Esophagus squamous epithelium (tissue), 5 donors: ENCODE measurements at places on chromosomes 5 and 9.

- no peak overlapping the region for H3K27ac ChIP-seq
- no peak for DNase-seq
- H3K4me3 ChIP-seq, result no peak overlapping the region
These were observed 15.6 kb upstream of the IL12B start for GRCh38 chr5:159345861-159346260.

- DNase-seq, result no peak
- H3K27ac ChIP-seq, result no peak overlapping the region
- no peaks in the 10 kb centered on the region for H3K27me3 ChIP-seq
- no peaks in the 10 kb centered on the region for H3K4me1 ChIP-seq
These were observed 166.4 kb downstream of the PAM start for GRCh38 chr5:102921341-102922044.

- DNase-seq, result no peak
- H3K27me3 ChIP-seq, result no peaks in the 10 kb centered on the region
- peaks cover 24% of the 10 kb centered on the region for H3K4me1 ChIP-seq
- H3K36me3 ChIP-seq, result peaks cover 20% of the 10 kb centered on the region
- peak overlapping the region; percentile 78 for H3K4me3 ChIP-seq
- peak overlapping the region; percentile 87 for H3K27ac ChIP-seq
These were observed 608 bp downstream of the ENTR1 start for GRCh38 chr9:136409557-136410455.

DNA sequence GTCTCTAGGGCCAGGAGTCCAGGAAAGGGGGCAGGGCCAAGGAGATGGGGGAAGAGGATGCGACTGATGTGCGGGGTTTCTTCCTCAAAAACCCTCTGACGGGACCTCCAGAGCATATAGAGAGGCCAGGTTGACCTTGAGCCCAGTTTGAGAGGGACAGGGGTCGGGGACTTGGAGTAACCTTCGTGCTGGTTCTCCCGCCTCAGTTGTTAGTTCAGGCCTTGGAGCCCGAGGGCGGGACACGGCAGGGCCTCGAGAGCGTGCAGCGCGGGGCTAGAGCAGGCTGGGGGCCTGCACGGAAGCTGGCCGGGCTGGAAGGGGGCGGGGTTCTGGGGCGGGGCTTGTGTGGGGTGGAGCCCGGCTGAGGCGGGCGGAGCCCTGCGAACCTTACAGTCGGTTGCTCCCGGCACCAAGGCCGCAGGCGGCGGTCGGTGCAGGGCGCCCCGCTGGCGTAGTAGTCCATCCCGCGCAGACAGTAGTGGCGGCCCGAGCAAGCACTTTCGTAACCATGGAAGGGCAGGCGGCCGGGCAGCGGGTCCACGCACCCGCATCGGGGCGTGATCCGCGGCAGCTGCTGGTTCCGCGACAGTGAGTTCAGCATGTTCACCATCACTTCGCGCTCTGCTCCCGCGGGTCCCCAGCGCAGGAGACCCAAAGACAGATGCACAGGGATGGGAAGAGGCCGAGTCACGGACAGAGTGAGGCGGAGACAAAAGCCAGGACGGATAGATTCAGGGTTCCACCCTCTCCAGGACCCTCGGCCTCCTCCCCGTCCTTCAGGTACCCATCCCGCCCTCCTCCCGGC lies 4.0 kb upstream of the MYORG start:
- no peaks in the 10 kb centered on the region for H3K36me3 ChIP-seq
- no peak for DNase-seq
- peak overlapping the region; percentile 10 for H3K27ac ChIP-seq

GRCh38 chr9:126793686-126794417 lies 11.0 kb upstream of the ZBTB43 start:
- H3K4me3 ChIP-seq, result no peak overlapping the region
- H3K27me3 ChIP-seq, result no peaks in the 10 kb centered on the region
- peak overlapping the region; percentile 59 for H3K27ac ChIP-seq
- H3K4me1 ChIP-seq, result peaks cover 46% of the 10 kb centered on the region
- DNase-seq, result no peak

- no peak for DNase-seq
- H3K4me1 ChIP-seq, result peaks cover 6% of the 10 kb centered on the region
- no peak overlapping the region for H3K27ac ChIP-seq
- no peaks in the 10 kb centered on the region for H3K36me3 ChIP-seq
- no peak overlapping the region for H3K4me3 ChIP-seq
- H3K27me3 ChIP-seq, result peaks cover 99% of the 10 kb centered on the region
These were observed 51.9 kb downstream of the LMX1B start for GRCh38 chr9:126665644-126666035.

DNA sequence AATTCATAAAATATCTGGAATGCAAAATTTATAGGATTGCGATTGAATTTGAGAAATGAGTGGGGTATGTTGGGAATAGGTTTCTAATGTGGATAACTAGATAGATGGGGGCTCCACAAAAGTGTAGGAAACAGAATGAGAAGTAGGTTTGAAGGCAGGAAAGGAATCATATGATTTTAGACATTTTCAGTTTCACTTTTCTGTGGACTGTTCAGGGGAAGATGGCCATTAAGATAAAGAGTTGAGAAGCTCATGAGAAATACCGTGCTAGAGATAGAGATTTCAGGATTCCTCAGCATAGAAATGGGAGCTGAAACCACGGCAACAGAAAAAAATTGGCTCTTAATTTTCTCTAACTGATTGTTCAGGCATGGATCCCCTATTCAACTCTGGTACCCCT lies 163.4 kb upstream of the CD180 start:
- no peaks in the 10 kb centered on the region for H3K4me1 ChIP-seq
- no peak for DNase-seq

GRCh38 chr5:15752663-15753285 lies 252.8 kb downstream of the FBXL7 start:
- H3K4me3 ChIP-seq, result no peak overlapping the region
- H3K4me1 ChIP-seq, result no peaks in the 10 kb centered on the region
- no peaks in the 10 kb centered on the region for H3K27me3 ChIP-seq
- no peak overlapping the region for H3K27ac ChIP-seq

GRCh38 chr5:54994628-54995027 lies 9.2 kb upstream of the ESM1 start:
- H3K36me3 ChIP-seq, result no peaks in the 10 kb centered on the region
- no peak for DNase-seq
- no peaks in the 10 kb centered on the region for H3K27me3 ChIP-seq
- no peak overlapping the region for H3K4me3 ChIP-seq
- H3K27ac ChIP-seq, result no peak overlapping the region
- no peaks in the 10 kb centered on the region for H3K4me1 ChIP-seq

- no peak overlapping the region for H3K4me3 ChIP-seq
- no peaks in the 10 kb centered on the region for H3K4me1 ChIP-seq
- DNase-seq, result no peak
- no peaks in the 10 kb centered on the region for H3K36me3 ChIP-seq
- H3K27ac ChIP-seq, result no peak overlapping the region
These were observed 55.9 kb upstream of the MYO10 start for GRCh38 chr5:16992006-16992405.

GRCh38 chr9:36499174-36499890 lies 73.4 kb upstream of the MELK start:
- H3K4me1 ChIP-seq, result no peaks in the 10 kb centered on the region
- DNase-seq, result no peak

GRCh38 chr5:141637767-141638419 lies 1.1 kb downstream of the RELL2 start:
- peak overlapping the region; percentile 82 for H3K4me3 ChIP-seq
- H3K36me3 ChIP-seq, result no peaks in the 10 kb centered on the region
- peak; percentile 30 for DNase-seq
- H3K4me1 ChIP-seq, result peaks cover 27% of the 10 kb centered on the region

DNA sequence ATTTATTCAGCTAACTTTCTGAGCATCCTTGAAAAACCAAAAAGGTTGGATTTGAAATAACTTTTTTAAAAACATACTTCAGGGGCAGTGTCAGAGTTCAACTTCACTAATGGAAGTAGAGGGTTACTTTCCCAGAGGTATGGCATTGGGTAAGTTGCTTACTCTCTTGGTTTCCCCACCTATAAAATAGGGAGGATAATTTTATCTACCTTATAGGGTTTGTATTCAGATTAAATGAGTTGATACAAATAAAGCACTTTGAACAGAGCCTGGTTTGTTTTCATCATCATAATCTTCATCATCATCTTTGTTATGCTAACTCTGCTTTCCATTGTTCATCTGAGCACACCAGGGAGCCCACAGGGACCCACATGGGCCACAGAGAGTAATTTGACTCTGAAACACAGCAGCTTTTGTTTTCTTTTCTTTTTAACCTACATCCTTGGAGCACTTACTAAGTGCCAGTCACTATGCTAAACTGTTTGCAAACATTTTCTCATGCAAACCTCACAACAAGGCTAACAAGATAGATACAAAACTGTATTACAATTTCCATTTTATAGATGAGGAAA lies 179.1 kb upstream of the SLC24A2 start:
- DNase-seq, result no peak
- H3K27me3 ChIP-seq, result no peaks in the 10 kb centered on the region
- no peak overlapping the region for H3K4me3 ChIP-seq
- H3K36me3 ChIP-seq, result no peaks in the 10 kb centered on the region
- H3K27ac ChIP-seq, result no peak overlapping the region

GRCh38 chr5:30347858-30348257 lies 845.6 kb upstream of the CDH6 start:
- no peak overlapping the region for H3K27ac ChIP-seq
- no peaks in the 10 kb centered on the region for H3K36me3 ChIP-seq
- H3K4me1 ChIP-seq, result no peaks in the 10 kb centered on the region

GRCh38 chr9:89756891-89757537 lies 152.2 kb downstream of the GADD45G start:
- no peak overlapping the region for H3K4me3 ChIP-seq
- DNase-seq, result no peak
- no peaks in the 10 kb centered on the region for H3K36me3 ChIP-seq
- H3K27ac ChIP-seq, result no peak overlapping the region
- peaks cover 5% of the 10 kb centered on the region for H3K27me3 ChIP-seq
- H3K4me1 ChIP-seq, result peaks cover 9% of the 10 kb centered on the region

DNA sequence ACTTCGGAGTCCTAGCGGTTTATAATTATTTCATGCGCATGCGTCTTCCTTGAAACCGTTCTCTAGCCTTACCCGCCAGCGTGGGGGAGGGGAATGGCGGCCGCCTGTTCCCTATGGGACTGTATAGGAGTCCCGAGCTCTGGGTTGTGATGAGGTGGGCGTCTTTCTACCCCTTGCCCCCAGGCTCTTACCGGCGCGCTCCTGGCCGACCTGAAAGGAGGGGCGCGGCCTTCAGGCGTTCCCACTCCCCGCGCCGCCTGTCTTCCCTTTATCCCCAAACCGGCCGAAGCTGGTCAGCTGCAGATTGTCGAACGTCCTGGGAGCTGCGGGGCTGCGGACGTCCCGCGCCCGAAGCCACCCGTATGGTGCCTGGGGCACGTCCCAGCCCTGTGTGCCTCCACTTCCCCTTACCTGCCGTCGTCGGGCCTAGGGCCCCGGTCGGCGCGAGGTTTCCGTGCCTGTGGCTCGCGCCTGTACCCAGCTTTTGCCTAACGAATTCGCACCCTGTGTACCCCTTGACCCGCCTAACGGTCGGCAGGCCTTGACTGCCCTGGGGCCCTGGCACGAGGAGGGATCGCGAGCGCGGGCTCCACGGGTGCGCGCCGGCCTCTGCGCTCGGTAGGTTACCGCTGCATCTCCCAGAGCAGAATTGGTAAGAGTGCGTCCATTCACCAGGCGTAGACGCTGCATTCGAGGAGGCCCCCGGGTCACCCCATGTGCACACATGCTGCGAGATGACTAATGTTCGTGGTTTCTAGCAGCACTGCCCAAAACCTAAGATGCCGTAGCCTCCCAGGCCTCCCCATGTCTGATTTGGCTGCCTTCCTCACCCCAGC lies 653 bp upstream of the HNRNPH1 start:
- peaks cover 48% of the 10 kb centered on the region for H3K4me1 ChIP-seq
- H3K27ac ChIP-seq, result peak overlapping the region; percentile 100
- H3K27me3 ChIP-seq, result no peaks in the 10 kb centered on the region
- H3K36me3 ChIP-seq, result peaks cover 11% of the 10 kb centered on the region

- DNase-seq, result no peak
- H3K4me3 ChIP-seq, result peak overlapping the region; percentile 78
- peaks cover 19% of the 10 kb centered on the region for H3K4me1 ChIP-seq
- no peaks in the 10 kb centered on the region for H3K27me3 ChIP-seq
- peak overlapping the region; percentile 82 for H3K27ac ChIP-seq
These were observed 1.2 kb downstream of the TTLL11 start for GRCh38 chr9:122091682-122092592.

DNA sequence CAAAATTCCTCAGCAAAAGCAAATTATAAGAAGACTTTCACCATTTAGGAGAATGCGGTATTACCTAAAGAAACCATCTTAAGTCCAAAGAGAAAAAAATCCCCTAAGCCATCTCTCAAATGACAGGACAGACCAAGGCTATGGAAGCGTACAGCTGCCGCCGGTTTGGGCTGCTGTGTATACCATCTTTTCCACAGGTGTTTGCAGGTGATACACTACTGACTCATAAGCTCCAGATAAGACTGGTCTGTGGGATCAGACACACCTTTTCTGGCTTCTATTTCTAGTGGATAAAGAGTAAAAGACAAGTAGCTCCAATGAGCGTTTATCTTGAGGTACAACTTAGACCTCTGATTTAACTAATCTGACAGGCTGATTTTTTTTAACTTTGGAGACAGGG lies 7.7 kb downstream of the CDKN2AIPNL start:
- H3K27ac ChIP-seq, result no peak overlapping the region
- no peaks in the 10 kb centered on the region for H3K27me3 ChIP-seq
- H3K36me3 ChIP-seq, result peaks cover 59% of the 10 kb centered on the region
- H3K4me1 ChIP-seq, result no peaks in the 10 kb centered on the region

- H3K27ac ChIP-seq, result no peak overlapping the region
- no peak for DNase-seq
- no peak overlapping the region for H3K4me3 ChIP-seq
- H3K36me3 ChIP-seq, result no peaks in the 10 kb centered on the region
These were observed 25.0 kb upstream of the TRIM36 start for GRCh38 chr5:115194676-115195075.

GRCh38 chr5:5483880-5484598 lies 61.6 kb downstream of the ICE1 start:
- no peaks in the 10 kb centered on the region for H3K27me3 ChIP-seq
- no peaks in the 10 kb centered on the region for H3K4me1 ChIP-seq
- H3K27ac ChIP-seq, result no peak overlapping the region
- no peak overlapping the region for H3K4me3 ChIP-seq

DNA sequence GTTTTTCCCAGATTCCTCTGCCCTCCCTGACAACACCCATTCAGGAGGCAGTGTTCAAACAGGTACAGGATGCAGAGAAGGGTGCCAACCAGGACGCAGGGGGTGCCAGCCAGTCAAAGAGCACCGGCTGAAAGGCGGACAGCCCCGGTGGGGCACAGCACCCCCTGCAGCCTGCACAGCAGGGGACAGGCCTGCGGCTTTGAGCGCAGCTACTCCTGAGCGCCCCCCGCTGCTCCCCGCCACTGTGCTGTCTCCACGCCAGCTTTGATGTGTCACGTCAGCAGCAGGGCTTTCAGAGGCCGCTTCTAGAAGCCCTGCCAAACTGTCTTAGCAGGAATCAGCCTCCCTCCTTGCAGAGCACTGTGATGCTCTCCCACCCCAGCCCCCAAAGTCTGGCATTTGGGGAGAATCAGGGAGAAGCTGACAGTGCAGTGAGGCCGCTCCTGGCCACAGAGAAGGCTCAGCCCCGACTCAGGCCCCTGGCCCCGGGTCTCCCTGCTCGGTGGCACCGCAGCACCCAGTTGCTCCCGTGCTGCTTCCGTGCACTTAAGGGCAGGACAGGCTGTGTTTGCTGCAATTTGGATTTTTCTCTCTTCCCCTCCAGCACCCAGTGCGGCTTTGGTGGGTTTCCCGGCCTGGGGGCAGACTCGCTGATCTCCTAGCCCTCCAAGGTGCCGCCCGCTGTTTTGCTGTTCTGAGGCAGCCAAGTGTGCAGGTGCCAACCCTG lies 20.3 kb downstream of the AK8 start:
- H3K36me3 ChIP-seq, result no peaks in the 10 kb centered on the region
- DNase-seq, result no peak
- peaks cover 26% of the 10 kb centered on the region for H3K4me1 ChIP-seq
- no peaks in the 10 kb centered on the region for H3K27me3 ChIP-seq
- H3K4me3 ChIP-seq, result no peak overlapping the region
